DND-41 (cell line): ENCODE measurements at places on chromosomes 11 and 22.

DNA sequence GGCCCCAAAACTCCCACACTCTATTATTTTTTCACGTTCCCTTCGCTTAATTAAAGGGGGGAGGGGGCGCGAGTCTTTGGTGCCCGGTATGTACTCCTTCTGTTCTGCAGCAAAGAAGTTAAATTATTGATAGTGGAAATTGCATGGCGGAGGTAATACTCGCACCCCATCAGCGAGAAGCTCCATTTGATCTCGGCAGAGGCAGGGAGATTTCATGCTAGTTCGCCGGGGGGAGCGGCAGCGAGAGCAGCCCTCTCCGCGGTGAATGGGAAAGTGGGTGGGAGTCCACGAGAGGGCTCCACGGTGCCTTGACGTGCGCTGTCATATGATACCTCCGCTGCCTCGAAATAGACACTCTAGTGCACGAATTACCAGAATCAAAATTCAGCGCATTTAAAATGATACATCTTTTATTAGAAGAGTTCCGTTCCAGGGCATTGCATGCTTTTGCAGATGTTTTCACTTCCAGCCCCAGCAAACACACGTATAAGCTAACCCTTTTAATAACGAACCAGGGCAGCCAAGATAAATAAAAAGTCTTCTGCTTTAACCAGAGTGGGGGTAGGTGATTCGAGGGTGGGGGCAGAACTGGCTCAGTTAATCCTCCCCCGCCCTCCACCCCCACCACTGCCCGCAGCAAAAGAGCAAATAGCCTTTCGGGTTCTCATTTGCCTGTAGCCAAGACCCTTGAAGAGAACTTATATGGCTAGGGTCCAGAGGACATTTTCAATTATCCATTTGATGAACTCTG, 1.3 kb upstream of the BDNF start:
- DNase-seq = no peak

GRCh38 chr11:57498540-57498939, 17.0 kb downstream of the SLC43A1 start:
- DNase-seq = no peak

DNA sequence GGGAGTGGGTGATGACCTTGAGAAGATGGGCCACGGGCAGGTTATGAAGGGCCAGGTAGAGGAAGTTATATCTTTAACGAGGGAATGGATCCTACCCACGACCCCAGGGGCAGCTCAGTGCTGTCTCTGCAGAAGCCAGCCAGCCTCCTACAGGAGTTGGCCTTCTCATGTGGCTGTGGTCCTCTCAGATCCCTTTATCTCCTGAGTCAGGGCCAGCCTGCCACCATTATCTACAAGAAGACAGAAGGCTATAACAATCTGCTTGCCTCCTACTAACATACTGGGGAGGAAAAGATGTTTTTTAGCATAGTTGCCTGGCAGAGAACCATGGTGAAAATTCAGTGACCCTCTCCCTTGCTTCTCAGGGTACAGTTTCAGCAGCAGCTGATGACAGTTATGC, 7.0 kb upstream of the YWHAH start:
- no peak for DNase-seq

DNA sequence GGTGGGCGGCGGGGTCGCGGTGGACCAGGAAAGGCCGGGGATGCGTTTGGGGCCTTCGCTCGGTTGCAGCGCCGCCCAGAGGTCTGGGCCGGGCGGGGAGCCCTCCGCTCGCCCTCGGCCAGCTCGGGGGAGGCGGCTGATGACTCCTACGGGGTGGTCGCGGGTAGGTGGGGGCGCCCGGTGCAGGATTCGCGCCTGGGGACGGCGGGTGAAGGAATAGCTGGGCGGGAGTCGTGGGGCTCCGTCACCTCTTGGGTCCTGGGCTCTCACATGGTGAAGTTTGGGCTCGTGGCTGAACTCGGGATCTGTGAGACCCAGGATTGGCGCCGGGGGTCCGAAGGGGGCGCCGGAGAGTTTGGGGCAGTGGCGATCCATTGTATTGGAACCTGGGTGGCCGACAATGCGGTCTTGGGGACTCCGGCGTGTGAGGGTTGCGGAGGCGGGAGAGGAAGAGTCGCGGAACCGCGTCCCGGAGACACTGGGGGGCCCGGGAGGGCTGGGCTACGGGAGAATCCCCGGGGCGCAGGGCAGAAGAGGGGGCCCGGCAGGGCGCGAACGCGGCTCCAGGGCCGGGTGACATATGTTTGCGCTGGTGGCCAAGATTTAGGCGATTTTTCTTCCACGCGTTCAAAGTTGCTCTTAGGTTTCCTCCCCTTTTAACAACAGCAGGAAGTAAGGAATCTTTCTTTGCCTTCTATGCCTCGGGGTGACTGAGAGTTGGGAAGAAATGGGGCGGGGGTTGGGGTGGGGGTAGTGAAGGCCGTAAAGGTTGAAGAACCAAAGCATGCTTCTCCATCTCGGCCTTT, 935 bp downstream of the QSER1 start:
- no peak for DNase-seq

DNA sequence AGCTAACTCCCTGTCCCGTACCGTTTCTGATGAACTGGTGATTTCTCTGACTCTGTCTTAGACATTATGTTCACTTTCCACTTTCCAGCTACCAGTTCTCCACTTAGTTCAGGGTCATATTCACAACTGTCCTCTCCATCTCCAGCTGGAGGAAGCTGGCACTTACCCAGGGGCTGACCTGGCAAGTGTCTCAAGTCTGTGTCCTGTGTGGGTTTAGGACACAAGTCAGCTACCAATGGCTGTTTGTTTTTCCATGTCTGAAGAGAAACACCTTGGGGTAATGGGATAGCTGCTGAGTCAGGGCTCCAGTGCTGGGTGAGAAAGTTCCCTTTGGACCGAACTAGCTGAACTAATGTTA, 134.4 kb downstream of the CSNK2A3 start:
- no peak for DNase-seq

GRCh38 chr22:21044931-21045584, 688 bp upstream of the LRRC74B start:
- peak; percentile 21 for DNase-seq

DNA sequence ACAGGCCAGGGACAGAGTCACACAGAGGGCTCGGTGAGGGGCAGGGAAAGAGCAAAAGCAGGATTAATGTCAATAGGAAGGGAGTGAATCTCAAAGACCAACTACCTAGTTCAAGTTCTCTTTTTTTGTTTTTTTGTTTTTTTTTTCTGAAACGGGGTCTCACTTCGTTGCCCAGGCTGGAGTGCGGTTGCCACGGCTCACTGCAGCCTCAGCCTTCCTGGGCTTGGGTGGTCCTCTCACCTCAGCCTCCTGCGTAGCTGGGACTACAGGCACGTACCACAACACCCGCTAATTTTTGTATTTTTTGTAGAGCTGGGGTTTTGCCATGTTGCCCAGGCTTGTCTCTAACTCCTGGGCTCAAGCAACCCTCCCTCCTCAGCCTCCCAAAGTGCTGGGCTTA, 9.7 kb upstream of the BCL9L start:
- no peak for DNase-seq

- DNase-seq = no peak
These were observed 36.2 kb upstream of the TTC36 start for GRCh38 chr11:118491041-118491440.

GRCh38 chr11:106379712-106380111, 302.2 kb downstream of the AASDHPPT start:
- DNase-seq = peak; percentile 47

GRCh38 chr11:68373189-68373814, 60.9 kb downstream of the LRP5 start:
- no peak for DNase-seq

DNA sequence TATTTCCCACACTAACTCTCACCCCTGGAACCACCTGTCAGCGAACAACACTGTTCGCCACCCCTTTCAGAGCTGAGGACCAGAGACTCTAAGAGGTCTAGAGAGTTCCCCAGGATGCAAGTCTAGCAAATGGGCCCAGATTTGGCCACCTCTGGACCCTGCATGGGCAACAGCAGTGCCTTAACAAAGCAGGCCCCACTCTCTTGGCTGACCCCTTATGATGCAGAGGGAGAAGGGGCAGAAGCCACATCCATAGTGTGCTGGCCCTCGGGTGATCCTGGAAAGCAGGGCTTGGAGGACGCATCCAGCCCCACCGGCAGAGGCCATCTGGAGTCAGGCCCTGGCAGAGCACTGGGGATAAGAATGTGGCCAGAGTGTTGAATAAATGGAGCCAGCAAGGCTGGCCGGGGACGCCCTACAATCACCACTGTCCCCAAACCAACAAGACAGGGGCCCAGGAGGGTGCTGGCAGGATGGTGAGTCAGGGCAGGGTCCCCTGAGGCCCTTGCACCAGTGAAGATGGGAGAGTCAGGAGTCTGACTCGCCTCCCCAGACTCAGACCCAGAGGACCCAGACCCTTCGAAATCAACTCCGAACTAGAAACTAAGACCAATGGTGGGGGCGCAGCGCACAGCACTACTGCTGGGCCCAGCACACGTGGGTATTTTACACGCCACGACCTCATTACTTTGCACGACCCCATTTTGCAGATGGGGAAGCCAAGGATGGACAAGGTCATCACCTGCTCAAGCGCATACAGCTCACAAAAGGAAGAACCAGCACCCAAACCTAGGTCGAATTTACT, 6.5 kb downstream of the CSNK1E start:
- DNase-seq = no peak

- peak; percentile 25 for DNase-seq
These were observed 76.4 kb upstream of the PPARA start for GRCh38 chr22:46073683-46074504.

DNA sequence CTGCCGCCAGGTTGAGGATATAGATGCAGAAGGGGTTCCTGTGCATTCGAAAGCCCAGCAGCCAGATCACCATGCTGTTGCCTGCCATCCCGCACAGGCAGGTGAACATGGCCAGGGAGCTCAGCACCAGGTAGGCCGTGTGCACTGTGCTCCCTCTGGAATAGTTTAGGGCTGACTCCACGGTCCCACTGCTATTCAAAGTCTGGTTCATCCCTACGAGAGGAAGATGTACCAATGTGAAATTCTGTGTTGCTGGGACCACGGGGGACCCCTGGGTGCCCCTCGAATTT, at the start of gene MRGPRD:
MRGPRD (minus strand) TSS at position 211 of the 290 bp plus-strand sequence; CDS start at position 211, 0 bp downstream.
- no peak for DNase-seq

- DNase-seq = no peak
These were observed 1.7 kb downstream of the CREBZF start for GRCh38 chr11:85663080-85663752.

DNA sequence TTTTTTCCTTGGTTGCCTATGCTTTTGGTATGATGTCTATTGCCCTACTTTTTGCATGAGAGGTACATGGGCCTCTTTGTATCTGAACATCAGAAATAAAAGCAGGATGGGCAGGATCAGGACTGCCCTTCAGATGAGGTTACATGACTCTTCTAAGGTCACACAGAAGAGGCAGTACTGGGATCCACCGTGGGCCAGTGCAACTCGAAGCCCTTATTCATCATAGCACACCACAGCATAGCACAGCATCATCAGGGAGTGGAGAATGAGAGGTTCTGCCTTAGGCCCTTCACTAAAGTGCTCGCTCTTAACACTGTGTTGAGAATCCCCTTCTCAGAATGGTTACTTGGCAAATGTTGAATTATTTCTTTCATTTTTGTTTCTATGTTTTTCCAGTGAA, 88.3 kb downstream of the C22orf31 start:
- DNase-seq = no peak

- DNase-seq = no peak
These were observed 22.2 kb downstream of the SBF1 start for GRCh38 chr22:50452649-50453048.

GRCh38 chr11:122100756-122101080, 15.3 kb downstream of the BLID start:
- DNase-seq = no peak
